ENCODE measurements at places on chromosomes 3 and 15. TPM values are rescaled to one million over a fixed set of nuclear protein-coding genes. Genes with fewer than 3 reads are reported as not detected.
A peak's percentile ranks its signal among the peaks of the same experiment; 100 is the strongest.

Gene DNAH12
- 0.26 TPM for total RNA-seq

Gene HTR3E
- total RNA-seq = not detected

Gene PPP2R3A
- total RNA-seq = 0.53 TPM

Gene SMC4
- total RNA-seq = 167 TPM

Gene A4GNT
- total RNA-seq = not detected

Gene GOLGA8T
- total RNA-seq = 0.19 TPM

Gene B3GALNT1
- total RNA-seq = 1.9 TPM

Gene EPHA6
- total RNA-seq = not detected

GRCh38 chr15:48119277-48119676 is 1.5 kb upstream of the SLC24A5 start:
- no peak overlapping the region for H3K4me3 ChIP-seq
- no peak overlapping the region for H3K27ac ChIP-seq
- DNase-seq = no peak
- no peaks in the 10 kb centered on the region for H3K4me1 ChIP-seq
- H3K36me3 ChIP-seq = no peaks in the 10 kb centered on the region

DNA sequence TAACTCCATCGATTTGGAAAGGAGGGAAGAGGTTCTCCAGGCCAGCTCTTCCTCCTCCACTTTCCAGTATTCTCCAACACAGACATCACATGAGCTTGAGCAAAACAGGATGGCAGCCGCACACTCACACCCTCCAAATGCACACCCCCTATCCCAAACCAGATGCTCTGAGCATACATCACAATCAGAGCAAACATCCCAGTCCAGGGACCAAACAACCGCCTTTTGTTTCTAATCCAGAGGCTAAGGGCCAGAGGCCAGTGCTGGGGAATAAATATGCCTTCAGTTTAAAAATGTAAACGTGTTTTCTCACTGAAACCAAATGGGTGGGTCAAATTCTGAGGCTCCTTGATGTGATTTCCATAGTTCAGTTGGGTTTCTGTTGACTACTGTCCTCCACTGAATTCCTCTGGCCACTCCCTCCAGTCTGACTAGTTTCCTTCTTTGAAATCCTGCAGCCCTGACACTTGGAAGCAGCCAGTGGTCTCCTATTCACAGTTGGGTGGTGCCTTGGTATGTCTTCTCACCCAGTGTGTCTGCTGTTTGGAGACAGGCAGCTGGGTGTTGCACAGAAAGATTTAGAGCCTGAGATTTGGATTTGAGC is 19.2 kb upstream of the MFGE8 start:
- no peak overlapping the region for H3K4me3 ChIP-seq
- no peak for DNase-seq
- H3K4me1 ChIP-seq = no peaks in the 10 kb centered on the region
- H3K36me3 ChIP-seq = peaks cover 2% of the 10 kb centered on the region
- H3K27me3 ChIP-seq = peaks cover 27% of the 10 kb centered on the region
- no peak overlapping the region for H3K27ac ChIP-seq

- no peaks in the 10 kb centered on the region for H3K36me3 ChIP-seq
- H3K4me1 ChIP-seq = peaks cover 7% of the 10 kb centered on the region
- no peaks in the 10 kb centered on the region for H3K27me3 ChIP-seq
- no peak overlapping the region for H3K4me3 ChIP-seq
- H3K27ac ChIP-seq = no peak overlapping the region
These were observed 69.4 kb downstream of the FEM1B start for GRCh38 chr15:68346979-68347378.

GRCh38 chr15:64046421-64047153 is at the start of gene DAPK2:
TSS of gene DAPK2 (minus strand) at chr15:64046485. CDS start at chr15:64040261, 6,224 bp downstream.
- no peak within 1 kb of the TSS for H3K27ac ChIP-seq
- peaks cover 30% of the 10 kb centered on the region for H3K27me3 ChIP-seq
- peaks cover 32% of the 10 kb centered on the region for H3K4me1 ChIP-seq
- peak; percentile 84 for DNase-seq

DNA sequence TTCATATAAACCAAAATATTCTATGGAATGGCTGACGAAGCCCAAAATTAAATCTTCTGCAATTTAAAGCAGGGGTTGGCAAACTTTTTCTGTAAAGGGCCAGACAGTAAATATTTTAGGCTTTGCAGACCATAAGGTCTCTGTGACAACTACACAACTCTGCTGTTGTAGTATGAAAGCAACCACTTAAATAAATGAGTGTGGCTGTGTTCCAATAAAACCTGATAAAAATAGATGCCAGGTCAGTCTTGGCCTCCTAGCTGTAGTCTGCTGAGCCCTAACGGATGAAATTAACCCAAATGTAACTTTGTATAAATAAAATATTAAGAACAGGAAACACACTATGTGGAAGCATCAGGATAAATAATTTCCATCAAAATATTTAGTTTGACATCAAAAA is 104.2 kb downstream of the FBXL22 start:
- H3K4me1 ChIP-seq = peaks cover 5% of the 10 kb centered on the region
- H3K4me3 ChIP-seq = no peak overlapping the region
- no peaks in the 10 kb centered on the region for H3K27me3 ChIP-seq
- H3K27ac ChIP-seq = no peak overlapping the region

DNA sequence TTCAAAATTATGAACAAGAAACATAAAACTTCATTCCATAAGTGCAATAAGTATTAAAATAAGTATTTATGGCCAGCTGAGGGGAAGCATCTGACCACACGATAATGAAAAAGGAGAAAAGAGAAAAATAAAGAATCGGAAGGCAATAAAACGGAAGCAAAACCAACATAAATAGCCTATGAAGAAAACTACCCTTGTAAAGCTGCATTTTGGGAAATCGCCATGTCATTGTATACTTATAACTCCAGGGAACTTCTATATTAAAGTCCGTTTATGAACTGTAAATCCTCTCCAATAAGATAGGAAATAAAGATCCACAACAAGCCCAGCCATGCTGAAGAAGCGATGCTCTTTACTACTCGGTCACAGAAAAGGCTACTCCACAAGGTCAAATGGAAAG is 47.7 kb downstream of the MORC1 start:
- no peaks in the 10 kb centered on the region for H3K36me3 ChIP-seq
- H3K4me3 ChIP-seq = no peak overlapping the region

- no peaks in the 10 kb centered on the region for H3K36me3 ChIP-seq
- DNase-seq = no peak
- H3K4me3 ChIP-seq = no peak overlapping the region
- H3K27ac ChIP-seq = no peak overlapping the region
- H3K27me3 ChIP-seq = no peaks in the 10 kb centered on the region
- H3K4me1 ChIP-seq = no peaks in the 10 kb centered on the region
These were observed 74.9 kb downstream of the TOP2B start for GRCh38 chr3:25589783-25590258.

DNA sequence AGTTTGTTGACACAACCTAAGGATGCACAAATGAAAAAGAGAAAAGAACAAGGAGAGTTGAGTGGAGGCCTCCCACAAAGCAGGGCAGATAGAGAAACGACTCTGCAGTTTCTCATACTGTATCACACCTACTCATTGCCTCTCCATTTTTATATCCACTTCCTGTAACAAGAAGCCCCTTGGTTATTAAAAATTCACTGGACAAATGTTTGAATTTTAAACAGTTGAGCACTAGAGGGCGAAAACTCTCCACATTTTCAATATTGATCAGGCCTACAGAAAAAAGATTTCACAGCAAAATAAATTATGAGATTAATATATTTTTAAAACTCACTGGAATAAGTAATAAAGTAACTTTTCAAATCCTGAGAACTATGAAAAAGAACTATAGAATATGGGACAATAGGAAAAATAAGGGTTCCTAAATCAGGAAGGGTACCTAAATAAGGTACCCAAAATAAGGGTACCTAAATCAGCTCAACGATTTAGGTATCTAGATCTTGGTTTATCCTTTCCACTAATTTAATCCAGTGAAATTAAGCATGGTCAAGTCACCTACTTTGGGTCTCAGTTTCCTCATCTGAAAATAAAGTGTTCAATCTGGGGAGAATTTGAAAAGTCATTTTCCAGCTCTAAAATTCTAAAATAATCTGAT is 47.0 kb upstream of the PPIB start:
- no peak for DNase-seq
- H3K36me3 ChIP-seq = no peaks in the 10 kb centered on the region
- H3K27me3 ChIP-seq = no peaks in the 10 kb centered on the region
- H3K4me3 ChIP-seq = no peak overlapping the region
- H3K27ac ChIP-seq = no peak overlapping the region

GRCh38 chr3:112561484-112561733 is 353 bp downstream of the ATG3 start:
- H3K4me1 ChIP-seq = peaks cover 51% of the 10 kb centered on the region
- peaks cover 22% of the 10 kb centered on the region for H3K36me3 ChIP-seq
- peak overlapping the region; percentile 85 for H3K4me3 ChIP-seq
- H3K27me3 ChIP-seq = no peaks in the 10 kb centered on the region

GRCh38 chr3:43132193-43132592 is 26.3 kb upstream of the POMGNT2 start:
- no peaks in the 10 kb centered on the region for H3K4me1 ChIP-seq
- no peak overlapping the region for H3K4me3 ChIP-seq
- H3K27me3 ChIP-seq = no peaks in the 10 kb centered on the region
- no peak overlapping the region for H3K27ac ChIP-seq
- H3K36me3 ChIP-seq = no peaks in the 10 kb centered on the region
- no peak for DNase-seq

- H3K4me3 ChIP-seq = no peak overlapping the region
- no peak for DNase-seq
- H3K27ac ChIP-seq = no peak overlapping the region
These were observed 232.6 kb downstream of the GAP43 start for GRCh38 chr3:115855911-115856310.

DNA sequence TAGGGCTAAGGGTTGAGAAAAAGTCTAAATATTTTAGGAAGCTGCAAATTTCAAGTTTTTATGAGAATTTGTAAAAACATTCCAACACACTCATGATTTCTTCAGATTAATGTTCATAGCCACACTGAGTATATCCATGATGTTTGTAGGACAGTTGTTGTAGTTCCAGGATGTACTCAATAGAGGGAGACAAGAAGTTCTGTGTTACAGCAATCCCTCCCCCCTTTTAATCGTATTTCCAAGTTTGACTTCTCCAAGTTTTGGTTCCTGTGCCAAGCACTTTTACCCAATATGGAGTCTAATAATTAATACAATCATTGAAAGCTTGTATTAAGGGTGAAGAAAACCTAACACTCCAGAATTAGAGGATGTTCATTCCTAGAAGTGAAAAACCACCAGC is 143.4 kb downstream of the FEZF2 start:
- H3K27me3 ChIP-seq = peaks cover 22% of the 10 kb centered on the region
- no peak for DNase-seq
- H3K4me3 ChIP-seq = no peak overlapping the region
- no peaks in the 10 kb centered on the region for H3K36me3 ChIP-seq

- H3K4me3 ChIP-seq = no peak overlapping the region
- H3K4me1 ChIP-seq = no peaks in the 10 kb centered on the region
- H3K36me3 ChIP-seq = no peaks in the 10 kb centered on the region
- H3K27me3 ChIP-seq = no peaks in the 10 kb centered on the region
- no peak for DNase-seq
These were observed 110.9 kb downstream of the MYRIP start for GRCh38 chr3:39920271-39920670.

DNA sequence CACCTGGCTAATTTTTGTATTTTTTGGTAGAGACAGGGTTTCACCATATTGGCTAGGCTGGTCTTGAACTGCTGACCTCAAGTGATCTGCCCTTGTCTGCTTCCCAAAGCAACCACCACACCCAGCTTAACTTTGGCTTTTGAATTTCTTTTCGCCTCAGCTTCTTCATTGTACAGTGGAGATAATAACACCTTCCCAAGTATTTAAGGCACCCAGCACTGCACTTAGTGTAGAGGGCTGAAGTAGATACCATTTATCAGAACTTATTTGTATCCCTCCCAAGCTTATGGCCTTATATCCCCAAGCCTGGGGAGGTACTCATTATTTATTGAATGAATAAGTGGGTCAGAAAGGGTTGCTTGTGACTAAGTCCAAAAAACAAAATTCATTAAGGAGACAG is 2.3 kb downstream of the SQOR start:
- no peaks in the 10 kb centered on the region for H3K27me3 ChIP-seq
- peak overlapping the region; percentile 67 for H3K4me3 ChIP-seq
- H3K27ac ChIP-seq = peak overlapping the region; percentile 99
- DNase-seq = no peak
- H3K4me1 ChIP-seq = peaks cover 55% of the 10 kb centered on the region

DNA sequence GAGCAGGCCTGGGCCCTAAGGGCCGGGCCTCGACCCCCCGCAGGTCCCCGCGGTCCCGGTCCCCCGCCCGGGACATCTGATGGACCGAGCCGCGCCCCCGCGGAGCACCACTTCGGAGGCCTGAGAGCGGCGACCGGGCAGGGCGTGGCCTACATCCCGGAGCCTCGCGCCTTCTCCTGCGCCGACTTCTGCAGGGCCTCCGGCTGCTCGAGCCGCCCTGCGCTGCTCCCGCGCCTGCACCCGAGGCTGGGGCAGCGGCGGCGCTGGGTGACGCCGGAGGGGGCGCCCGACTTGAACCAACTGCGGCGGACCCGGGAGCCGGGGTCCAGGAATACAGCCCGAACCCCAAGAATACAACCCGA is 14.9 kb upstream of the GP9 start:
- H3K4me3 ChIP-seq = peak overlapping the region; percentile 47
- H3K27ac ChIP-seq = no peak overlapping the region
- peaks cover 4% of the 10 kb centered on the region for H3K4me1 ChIP-seq
- DNase-seq = peak; percentile 60
- H3K27me3 ChIP-seq = no peaks in the 10 kb centered on the region

DNA sequence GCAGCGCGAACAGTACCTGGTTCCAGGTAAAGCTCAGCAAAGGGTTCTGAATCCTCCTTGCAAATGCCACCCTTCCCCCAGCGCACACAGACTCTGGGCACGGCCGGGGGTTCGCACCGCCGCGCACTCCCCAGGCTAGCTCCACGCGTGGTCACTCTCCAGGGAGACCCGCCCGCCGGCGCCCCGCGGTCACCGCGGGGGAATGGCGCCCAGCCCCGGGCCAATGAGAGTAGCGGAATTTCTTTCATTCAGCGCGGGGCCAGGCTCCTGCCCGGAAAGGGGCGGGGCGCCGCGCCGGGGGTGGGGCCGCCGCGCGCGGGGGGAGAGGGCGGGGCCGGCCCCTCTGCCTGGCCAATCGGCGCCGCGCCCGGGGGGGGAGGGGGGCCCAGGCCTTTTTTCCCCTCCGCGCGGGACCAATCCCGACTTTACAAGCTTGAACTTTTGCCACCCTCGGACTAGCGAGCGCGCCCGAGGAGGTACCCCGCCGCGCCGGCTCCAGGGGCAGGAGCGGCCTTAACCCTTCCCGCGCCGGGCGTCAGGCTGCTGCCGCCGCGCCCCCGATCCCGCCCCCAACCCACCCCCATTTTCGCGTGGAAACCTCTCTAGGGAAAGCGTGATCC is 1.1 kb upstream of the SMAD6 start:
- H3K36me3 ChIP-seq = peaks cover 2% of the 10 kb centered on the region
- DNase-seq = peak; percentile 86
- H3K4me1 ChIP-seq = peaks cover 16% of the 10 kb centered on the region
- peaks cover 28% of the 10 kb centered on the region for H3K27me3 ChIP-seq
- no peak overlapping the region for H3K27ac ChIP-seq
- peak overlapping the region; percentile 87 for H3K4me3 ChIP-seq

- peaks cover 30% of the 10 kb centered on the region for H3K27me3 ChIP-seq
- no peaks in the 10 kb centered on the region for H3K4me1 ChIP-seq
- DNase-seq = no peak
- no peak overlapping the region for H3K4me3 ChIP-seq
- no peaks in the 10 kb centered on the region for H3K36me3 ChIP-seq
These were observed 308.5 kb upstream of the ARRDC4 start for GRCh38 chr15:97652041-97652440.
